CD4-positive, alpha-beta T cell treated with Interleukin-2 at 100 ng/mL for 4 hours (primary cell): ENCODE measurements at places on chromosomes 5 and 9.

DNA sequence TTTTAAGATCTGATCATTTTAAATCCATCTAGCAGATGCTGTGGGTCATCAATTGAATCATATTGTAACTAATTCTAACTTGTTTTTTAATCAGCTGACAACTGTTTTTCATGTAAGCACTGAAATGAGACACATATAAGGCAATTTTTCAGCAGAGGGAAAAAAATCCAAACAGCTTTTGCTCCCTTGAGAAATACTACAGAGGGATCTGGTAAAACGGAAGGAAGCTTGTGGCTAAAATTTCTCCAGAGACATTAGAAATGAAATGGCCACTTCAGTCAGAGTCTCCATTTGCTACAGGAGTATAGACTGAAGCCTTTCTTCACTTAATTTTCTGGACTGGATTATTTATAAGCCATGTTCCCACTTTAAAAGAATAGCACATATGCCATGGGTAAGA lies 385.9 kb downstream of the MAN2A1 start:
- no peak for DNase-seq

DNA sequence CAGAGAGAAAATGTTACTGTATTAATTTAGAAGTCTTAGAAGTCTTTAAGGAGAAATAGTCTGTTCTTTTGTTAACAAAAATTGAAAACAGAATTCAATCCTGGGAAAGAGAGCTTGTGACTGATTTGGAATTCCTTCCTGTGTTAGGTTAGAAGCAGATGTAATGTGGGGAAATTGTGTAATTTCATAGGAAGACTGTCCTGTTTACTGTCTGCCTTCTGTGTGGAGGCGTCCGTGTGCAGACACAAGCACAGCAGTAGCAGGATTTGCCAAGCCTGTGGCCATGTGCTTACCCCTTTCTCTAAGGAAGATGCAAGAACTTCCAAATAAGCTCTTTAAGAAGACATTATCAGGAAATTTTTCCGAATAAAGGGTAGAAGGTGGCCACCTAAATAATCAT lies 36.7 kb upstream of the F2R start:
- DNase-seq = no peak

- DNase-seq = no peak
Observed at GRCh38 chr5:148011398-148012137, 52.2 kb upstream of the SPINK5 start.

DNA sequence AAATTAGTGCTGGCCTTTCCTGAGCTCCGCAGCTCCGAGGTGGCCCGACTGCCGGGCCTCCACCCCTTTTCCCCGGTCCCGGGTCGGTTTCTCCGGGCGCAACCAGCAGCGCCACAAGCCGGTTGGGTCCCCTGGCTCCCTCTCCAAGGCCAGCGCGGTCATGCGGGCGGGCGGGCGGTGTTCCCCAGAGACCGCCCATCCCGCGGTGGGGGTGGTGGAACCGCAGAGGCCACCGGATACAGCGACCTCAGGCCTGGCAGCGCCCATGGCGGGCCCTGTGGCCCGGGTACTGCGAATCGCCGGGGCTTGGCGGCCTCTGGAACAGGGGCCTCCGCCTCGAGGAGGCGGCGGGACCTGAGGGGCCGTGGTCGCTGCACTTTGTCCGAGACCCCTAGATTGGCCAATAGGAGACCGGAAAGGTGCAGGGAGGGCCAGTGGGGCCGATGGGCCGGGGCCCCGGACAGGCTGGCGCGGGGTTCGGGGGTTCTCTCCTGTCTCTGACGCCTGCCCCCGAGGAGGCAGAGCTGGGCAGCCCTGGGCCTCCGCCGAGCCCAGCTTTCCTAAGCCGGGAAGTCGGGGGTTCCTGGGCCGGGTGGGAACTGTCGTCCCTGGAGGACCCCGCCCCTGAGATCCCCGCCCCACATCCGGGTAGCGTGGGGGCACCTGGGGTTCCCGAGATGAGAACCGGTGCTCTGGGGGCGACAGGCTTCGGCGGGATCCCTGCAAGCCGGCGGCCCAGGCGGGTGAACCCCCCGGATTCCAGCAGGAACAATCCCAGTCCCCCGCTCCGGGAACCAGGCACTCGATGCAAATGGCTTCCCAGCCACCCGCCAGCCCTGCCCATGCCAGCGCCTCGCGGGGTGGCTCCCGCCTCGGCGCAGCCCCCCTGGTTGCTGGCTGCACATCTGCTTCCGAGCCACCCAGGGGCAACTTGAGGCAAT lies 293.9 kb downstream of the ZSWIM6 start:
- peak; percentile 3 for DNase-seq

GRCh38 chr9:26745111-26745510 lies 147.5 kb downstream of the CAAP1 start:
- no peak for DNase-seq
